NCI-H2107 (cell line): ENCODE measurements at places on chromosomes 1 and 21.

- DNase-seq, result no peak
These were observed 141.9 kb downstream of the PTBP2 start for GRCh38 chr1:96863449-96863848.

DNA sequence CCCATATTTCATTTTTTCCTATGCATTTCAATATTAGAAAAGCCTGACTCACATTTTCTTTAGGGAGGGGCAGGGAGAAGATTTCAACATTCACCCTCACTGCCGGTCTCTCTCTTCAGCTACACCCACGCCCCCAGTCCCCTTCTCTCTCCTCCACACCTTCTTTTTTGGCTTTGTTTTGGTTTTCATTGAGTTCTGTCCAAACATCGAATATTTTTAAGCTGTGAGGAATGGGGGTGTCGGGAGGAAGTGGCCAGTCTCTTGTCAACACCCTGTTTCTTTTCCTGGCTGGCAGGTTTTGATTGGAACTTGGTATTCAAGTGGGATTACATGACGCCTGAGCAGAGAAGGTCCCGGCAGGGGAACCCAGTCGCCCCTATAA lies 177.3 kb downstream of the PGBD5 start:
- no peak for DNase-seq

GRCh38 chr1:156160000-156160742 lies 6.8 kb downstream of the SEMA4A start:
- DNase-seq, result no peak

DNA sequence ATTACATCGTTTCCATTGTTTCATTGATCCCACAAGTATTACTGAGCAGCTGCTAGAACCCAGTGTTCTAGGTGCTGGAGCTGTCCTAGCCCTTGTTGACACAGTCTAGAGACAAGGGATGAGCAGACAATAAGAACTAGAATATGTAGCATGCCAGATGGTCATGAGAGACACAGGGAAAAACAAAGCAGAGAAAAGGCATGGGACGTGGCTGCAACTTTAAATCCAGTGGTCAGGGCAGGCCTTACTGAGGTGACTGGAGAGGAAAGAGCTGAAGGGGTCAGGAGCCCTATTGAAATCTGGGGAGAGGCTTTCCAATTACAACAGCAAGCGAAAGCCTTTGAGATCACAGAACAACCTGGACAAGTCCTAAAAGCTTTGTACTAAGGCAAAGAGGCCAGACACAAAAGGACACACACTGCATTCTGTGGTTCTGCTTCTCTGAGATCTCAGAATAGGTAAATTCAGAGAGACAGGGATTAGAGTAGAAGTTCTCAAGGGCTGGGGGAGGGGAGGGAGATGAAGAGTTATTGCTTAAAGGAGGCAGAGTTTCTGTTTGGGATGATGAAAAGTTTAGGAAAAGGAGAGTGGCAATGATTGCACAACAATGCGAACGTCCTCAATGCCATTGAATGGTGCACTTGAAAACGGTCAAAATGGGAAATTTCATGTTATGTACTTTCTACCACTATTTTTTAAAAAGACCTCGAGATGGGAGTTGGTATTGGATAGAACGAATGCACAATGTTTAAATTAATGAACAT lies 467.4 kb upstream of the VAMP3 start:
- DNase-seq, result no peak

- DNase-seq, result no peak
These were observed 993 bp downstream of the DDX59 start for GRCh38 chr1:200668514-200669313.

GRCh38 chr1:67557696-67558448 lies 127.1 kb upstream of the GADD45A start:
- no peak for DNase-seq

GRCh38 chr1:26239936-26240335 lies 5.9 kb downstream of the CEP85 start:
- no peak for DNase-seq

DNA sequence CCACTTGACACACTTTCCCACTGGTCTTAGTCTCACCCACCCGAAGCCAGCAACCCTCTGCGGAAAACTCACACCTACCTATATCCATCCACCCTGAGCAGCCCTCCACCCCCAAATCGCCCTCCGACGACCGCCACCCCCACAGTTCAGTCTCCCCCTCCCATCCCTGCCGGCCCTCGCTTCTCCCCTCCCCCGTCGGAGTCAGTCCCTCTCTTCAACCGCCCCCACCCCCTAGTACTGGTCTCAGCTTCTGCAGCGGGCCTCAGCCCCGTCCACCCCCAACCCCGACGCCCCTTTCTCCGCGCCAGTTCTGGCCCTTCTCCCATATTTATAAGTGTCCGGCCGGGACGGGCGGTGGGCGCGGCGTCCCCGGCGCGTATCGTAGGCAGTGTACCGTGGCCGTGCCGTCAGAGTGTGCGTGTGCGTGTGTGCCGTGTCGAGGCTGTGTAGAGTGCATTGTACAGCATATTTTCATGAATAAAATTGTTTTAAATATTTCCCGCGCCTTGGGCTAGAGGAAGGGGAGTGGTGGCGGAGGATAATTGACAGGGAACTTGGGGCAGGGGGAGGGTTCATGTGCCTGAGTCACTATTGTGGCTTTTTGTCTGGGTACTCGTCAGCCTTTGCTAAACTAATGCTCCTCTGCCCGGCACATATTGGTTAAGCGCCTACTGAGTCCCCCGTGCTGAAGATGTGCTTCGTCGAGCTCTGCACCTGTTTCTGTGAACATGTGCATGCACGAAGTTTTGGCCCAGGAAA lies 22.0 kb downstream of the FOXO6 start:
- DNase-seq, result no peak

DNA sequence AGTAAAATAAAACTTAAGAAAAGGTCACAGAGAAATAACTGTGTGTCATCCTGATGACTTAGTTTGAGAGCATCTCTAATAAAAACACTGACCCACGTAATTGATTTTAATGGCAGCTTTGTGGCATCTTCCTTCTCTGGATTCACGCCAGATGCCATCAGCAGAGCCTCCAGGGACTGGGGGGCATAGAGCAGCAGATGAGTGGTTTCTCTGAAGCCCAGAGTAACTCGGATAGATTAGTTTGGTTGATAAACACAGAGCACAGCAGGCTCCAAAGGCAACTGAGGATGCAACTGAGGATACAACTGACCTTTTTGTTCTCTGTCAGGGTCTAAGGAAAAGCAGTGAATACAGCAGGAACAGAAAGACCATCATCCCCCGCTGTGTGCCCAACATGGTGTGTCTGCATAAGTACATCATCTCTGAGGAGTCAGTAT lies 180.8 kb downstream of the RPS6KC1 start:
- no peak for DNase-seq

GRCh38 chr1:49229555-49229954 lies 452.9 kb upstream of the BEND5 start:
- no peak for DNase-seq

DNA sequence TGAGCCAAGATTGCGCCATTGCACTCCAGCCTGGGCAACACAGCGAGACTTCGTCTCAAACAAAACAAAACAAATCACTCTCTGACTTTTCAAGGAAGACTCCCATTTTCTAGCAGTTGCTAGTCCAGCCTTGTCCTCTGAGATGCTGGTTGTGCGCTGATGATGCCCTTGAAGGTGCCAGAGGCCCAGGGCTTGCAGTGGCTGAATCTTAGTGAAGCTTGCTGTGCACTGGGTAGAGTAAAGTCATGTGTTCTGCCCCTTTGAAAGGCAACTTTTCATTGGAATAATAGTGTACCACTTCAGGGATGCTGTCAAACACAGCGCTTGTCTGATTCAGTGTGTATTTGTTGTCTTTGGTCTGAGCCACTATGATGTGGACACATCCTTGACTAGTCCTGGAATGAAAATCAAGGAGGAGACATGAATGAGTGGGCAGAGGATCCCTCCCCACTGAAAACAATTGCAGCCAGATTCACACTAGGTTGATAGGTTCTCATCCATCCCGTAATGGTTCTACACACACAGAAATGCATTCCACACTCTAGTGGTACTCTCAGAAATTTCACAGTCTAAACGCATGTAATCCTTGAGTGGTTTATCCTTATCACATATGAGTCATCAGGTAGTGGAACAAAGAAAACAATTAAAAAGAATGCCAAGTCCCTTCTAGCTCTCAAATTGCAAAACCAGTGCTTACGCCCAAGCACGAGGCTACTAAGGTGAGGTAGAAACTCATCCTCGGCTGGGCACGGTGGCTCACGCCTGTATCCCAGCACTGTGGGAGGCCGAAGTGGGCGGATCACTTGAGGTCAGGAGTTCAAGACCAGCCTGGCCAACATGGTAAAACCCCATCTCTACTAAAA lies 17.8 kb upstream of the TDRD10 start:
- no peak for DNase-seq

DNA sequence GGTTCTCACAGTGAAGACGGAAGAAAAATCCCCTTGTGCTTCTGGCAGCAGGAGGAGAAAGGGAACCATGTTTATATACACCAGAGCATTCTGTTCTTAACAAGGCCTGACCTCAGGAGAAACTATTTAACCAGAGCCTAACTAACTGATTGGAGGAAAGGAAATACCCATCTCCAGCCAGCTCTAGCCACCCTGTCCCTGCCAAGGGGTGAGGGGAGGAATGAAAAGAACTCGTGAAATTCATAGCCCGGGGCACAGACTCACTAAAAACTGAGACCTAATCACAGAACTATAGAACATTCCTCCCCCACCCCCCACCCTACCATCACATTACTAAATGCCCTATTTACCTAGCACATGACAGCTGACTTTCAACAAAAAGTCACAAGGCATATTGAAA lies 65.0 kb downstream of the KCNH1 start:
- no peak for DNase-seq

DNA sequence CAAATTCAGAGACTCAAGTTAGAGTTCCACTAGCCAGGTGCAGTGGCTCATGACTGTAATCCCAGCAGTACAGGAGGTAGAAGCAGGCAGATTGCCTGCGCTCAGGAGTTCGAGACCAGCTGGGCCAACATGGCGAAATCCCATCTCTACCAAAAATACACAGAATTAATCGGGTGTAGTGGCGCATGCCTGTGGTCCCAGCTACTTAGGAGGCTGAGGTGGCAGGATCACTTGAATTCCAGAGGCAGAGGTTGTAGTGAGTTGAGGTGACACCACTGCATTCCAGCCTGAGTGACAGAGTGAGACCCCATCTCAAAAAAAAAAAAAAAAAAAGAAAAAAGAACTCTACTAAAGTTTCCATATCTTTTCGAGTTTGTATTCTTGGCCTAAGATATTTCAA lies 36.7 kb upstream of the CHRM3 start:
- no peak for DNase-seq

DNA sequence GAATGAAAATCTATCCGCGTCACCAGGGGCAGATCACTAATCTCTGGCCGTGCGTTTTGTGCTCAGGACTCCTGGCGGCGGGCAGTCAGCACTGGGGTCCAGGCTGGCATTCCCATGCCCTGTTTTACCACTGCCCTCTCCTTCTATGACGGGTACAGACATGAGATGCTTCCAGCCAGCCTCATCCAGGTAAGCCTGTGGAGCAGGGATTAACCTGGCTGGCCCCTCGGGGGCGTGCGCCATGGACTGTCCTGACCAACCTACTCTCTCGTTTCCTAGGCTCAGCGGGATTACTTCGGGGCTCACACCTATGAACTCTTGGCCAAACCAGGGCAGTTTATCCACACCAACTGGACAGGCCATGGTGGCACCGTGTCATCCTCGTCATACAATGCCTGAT lies 10.9 kb upstream of the CENPS start:
- DNase-seq, result no peak

GRCh38 chr1:154466921-154467417 lies 35.0 kb upstream of the TDRD10 start:
- no peak for DNase-seq

GRCh38 chr1:171741872-171742576 lies at the start of gene VAMP4:
VAMP4 (minus strand) TSS chr1:171742065; CDS start chr1:171738414, 3,651 bp downstream.
- peak; percentile 58 for DNase-seq

DNA sequence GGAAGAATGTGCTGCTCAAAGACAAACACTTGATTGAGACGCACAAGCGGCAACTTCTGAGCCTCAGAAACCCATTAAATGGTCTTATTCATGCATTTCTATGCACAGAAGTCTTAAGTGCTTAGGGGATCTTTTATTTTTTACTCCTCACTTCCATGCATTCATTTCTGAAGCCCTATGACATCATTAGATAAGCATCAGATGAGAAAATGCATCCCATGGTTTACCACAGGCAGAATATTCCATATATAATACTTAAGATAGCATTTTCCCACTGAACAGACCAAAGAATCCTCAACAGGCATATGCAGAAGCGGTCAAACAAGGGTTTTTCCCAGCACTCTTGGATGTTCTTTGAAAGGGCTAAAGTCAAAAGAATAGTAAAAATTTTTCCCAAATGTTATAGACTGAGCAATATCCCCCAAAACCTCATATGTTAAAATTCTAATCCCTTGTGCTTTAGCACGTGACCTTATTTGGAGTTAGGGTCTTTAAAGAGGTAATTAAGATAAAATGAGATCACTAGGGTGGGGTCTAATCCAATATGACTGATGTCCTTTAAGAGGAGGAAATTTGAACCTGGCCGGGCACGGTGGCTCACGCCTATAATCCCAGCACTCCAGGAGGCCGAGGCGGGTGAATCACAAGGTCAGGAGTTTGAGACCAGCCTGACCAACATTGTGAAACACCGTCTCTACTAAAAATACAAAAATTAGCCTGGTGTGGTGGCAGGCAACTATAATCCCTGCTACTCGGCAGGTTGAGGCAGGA lies 22.6 kb upstream of the FAM89A start:
- no peak for DNase-seq
